Calu3 (cell line): ENCODE measurements at places on chromosomes 1 and 21. TPM values are rescaled to one million over a fixed set of nuclear protein-coding genes. Genes with fewer than 3 reads are reported as not detected.
A peak's percentile ranks its signal among the peaks of the same experiment; 100 is the strongest.

DNA sequence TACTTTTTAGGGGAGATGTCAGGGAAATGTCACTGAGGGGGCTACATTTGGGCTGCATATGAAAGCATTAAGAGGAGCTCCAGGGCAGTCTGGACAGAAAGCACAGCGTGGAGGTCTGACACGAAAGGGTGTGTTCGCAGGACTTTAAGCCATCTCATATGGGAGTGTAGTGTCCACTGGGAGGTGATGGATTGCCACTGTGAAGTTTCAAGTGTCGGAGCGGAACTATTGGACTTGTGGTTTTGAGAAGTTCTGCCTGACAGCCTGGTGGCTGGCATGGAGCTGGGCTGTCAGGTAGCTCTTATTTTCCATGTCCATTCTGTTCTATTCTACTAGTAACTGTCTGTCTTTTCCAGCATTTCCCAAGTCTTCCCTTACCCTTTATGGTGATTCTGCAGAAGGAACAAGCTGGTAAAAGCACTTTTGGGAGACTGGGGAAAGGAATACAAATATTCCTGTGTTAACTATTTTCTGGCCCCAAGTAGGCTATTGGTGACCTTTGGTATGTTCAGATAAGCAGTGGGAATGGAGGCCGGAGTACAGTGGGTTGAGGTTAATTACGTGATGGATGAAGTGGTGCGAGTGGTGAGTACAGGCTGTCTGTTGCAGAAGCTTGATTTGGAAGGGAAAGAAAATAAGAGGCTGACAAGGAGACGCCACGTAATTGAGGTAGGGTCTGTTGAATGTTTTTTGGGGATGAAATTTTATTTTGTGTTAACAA lies 19.3 kb downstream of the B3GALT5 start:
- no peak for DNase-seq

DNA sequence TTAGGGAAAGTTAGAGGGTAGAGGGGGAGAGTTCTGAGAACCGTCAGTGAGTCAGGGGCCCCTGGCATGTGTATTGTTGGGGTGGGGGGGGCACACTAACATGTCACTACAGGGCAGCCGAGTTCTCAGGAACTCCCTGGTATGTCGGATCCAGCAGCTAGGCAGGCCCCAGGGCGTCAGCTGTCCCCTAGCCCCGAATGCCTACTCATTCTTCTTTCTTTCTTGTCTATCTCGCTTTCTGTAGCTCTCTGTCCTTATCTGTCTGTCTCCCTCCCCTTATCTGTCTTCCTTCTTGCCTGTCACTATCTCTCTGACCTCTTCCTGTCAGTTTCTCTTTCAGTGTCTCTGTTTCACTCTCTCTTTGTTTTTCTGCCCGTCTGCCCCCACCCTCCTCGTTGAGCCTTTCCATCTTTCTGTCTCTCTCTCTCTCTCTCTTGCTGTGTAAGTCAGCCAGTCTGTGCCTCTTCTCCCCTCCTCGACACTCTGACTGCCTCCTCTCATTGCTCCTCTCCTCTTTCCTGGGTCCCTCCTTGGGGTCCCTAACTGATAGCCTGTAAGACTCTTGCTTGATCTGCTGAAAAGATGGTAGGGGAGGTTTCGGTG lies 2.4 kb downstream of the NTRK1 start:
- DNase-seq = no peak

- DNase-seq = peak; percentile 76
Observed at GRCh38 chr1:81670286-81670685, 130.4 kb upstream of the ADGRL2 start.

- no peak for DNase-seq
Observed at GRCh38 chr1:193555662-193556441, 369.4 kb upstream of the B3GALT2 start.

DNA sequence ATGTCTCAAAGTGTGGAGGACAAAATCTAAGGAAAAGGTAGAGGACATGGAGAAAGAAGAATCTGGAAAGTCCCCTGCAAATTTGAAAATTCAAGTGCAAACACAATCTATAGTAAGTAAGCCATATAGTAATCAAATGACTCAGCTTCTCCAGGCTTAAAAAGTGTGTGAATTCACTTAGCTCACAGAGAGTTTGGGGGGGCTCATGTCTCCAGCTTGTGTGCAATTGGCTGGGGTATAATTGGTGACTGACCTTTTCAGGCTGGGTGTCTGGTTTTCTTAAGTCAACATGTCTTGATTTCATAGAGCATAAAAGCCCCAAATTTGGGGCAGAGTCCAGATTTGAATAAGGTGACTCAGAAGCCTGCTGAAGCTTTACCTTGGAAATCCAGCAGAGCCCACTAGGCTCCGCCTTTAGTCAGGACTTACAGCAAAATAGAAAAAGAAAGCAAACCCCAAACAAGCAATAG lies 8.6 kb downstream of the CLDN14 start:
- DNase-seq = peak; percentile 9

Gene SUMO3
- 56.7 and 58.1 TPM in 2 replicates for total RNA-seq

Gene CLCNKB
- total RNA-seq = not detected in 2 replicates
